Stimulated activated CD8-positive, alpha-beta memory T cell treated with anti-CD3 and anti-CD28 coated beads, Interleukin-4, amount 100 ng/mL, for 4 hours (primary cell): ENCODE measurements at places on chromosomes 7 and 10.

- no peak for DNase-seq
Observed at GRCh38 chr7:12712236-12712635, 24.8 kb downstream of the ARL4A start.

GRCh38 chr7:50781381-50782293 lies 1.1 kb downstream of the GRB10 start:
- DNase-seq: no peak

GRCh38 chr10:86943316-86944030 lies 13.9 kb downstream of the MMRN2 start:
- no peak for DNase-seq

GRCh38 chr7:15938115-15938514 lies 251.6 kb upstream of the MEOX2 start:
- no peak for DNase-seq

DNA sequence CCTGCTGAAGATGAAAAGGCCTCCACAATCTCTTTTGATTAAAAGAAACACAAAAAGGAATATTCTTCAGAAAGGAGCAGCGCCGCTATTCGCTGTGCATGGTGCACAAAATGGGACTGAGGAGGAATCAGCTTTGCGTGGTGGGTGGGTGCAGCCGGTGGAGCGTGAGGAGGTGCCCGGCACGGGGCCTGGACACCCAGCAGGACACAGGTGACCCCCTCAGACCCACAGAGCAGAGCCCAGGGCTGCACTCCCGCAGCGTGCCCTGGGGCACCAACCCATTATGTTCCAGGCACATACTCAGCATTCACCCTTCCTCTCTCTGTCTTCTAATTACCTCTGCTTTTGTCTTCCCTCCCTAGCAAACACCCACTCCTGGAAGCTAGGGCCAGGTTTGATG lies 238.0 kb upstream of the PPP2R2D start:
- DNase-seq: no peak

DNA sequence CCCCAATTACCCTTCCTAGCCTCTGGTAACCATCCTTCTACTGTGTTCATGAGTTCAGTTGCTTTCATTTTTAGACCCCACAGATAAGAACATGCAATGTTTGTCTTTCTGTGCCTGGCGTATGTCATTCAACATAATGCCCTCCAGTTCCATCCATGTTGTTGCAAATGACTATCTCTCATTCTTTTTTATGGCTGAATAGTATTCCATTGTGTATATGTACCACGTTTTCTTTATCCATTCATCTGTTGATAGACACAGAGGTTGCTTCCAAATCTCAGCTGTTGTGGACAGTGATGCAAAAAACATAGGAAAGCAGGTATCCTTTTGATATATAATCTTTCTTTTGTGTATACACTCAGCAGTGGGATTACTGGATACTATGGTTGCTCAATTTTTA lies 51.2 kb downstream of the RAPGEF5 start:
- no peak for DNase-seq

GRCh38 chr7:69749994-69750393 lies 151.7 kb downstream of the AUTS2 start:
- no peak for DNase-seq

DNA sequence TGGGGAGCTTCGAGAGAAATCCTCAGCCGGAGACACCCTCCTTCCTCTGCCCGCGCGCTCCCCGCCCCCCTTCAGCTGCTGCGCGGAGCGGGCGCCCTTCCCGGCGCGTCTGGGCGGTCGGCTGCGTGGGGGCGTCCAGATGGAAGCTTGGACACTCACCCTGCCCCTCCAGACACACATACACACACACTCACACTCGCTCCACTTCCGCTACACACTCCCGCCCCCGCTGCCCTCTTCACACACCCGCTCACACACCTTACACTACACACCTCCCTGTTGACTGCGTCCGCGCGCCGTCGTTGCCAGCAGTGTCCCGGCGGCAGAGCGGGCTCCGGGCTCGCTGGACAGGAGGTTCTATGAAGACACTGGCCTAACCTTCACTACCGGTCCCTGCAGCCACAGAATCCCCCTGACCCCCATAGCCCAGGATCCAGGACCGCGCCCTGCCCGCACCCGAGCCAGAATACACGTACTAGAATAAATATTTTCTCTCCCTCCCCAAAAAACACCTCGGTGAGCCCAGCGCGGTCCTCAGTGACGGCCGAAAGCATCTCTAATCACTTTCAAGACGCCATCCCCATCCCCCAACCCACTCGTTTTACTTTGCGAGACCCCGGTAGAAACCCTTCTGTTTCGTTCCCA lies 1.1 kb upstream of the EGR2 start:
- DNase-seq: peak; percentile 62

- DNase-seq: no peak
Observed at GRCh38 chr10:62021978-62022802, 120.7 kb downstream of the ARID5B start.

DNA sequence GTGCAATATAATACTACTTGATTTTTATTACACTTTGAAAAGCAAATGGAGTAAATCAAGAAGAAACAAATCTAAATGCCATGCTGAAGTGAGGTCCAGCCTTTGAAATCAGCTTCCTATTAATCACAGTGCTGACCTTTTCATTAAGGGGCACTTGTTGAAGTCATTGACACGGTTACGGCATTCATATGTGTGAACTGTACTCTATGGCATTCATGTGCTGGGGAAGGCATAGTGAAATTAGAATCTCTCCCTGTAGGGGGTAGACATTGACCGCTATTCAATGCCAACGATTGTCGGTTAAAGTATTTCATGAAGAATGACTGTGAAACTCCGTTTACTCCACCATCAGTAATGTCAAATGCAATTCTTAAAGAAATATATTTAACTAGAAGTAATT lies 296.1 kb upstream of the SEMA3A start:
- DNase-seq: no peak

DNA sequence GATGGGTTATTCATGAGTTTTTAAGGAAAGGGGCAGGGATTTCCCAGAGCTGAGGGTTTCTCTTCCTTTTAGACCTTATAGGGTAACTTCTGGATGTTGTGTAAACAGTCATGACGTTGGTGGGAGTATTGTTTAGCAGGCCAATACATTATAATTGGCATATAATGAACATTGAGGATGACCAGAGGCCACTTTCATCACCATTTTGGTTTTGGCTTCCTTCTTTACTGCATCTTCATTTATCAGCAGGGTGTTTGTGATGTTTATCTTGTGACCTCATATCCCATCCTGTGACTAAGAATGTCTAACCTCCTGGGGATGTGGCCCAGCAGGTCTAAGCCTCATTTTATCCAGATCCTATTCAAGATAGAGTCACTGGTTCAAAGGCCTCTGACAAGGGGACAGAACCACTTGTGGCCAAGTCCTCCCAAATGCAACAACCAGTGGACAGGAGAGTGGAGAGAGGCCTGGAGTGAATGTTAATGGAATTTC lies 77.3 kb upstream of the RPA3 start:
- no peak for DNase-seq

GRCh38 chr7:115410434-115410820 lies 488.5 kb downstream of the MDFIC start:
- no peak for DNase-seq

DNA sequence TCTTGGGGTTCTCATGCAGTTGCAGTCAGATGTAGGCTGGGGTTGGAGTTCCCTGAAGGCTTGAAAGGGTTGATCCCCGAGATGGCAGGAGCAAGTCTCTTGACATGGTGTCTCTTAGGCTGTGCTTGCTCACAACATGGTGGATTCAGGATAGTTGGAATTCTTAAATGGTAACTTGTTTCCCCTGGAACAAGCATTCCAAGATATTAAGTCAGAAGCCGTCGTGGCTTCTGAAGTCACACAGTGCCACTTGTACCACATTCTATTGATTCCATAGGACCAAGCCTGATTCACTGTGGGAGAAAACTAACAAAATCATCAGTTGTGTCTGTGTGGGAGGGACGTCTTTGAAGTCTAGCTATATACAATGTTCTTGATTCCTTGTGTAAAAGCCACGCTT lies 3.5 kb upstream of the SLC35B4 start:
- DNase-seq: no peak

DNA sequence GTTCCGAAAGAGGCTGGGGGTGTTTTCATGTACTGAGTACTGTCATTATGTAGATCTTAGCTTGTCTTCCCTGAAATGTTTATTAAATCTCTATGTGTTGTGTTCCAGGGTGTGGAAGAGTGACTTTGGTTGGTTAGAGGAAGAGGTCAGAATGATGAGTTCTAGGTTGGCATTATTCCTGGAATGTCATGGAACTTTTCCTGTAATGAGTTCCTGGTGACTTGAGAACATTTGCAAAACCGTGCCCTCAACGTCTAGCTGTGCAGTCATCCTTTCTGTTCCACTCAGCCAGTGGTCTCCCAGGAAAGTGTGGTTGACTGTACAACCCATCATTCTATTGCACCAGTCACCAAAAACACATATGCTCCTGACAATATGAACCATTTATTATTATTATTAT lies 129.6 kb downstream of the BICC1 start:
- no peak for DNase-seq

GRCh38 chr10:129372172-129372571 lies 94.9 kb upstream of the MGMT start:
- DNase-seq: no peak

- no peak for DNase-seq
Observed at GRCh38 chr10:6694447-6695140, 114.5 kb upstream of the PRKCQ start.

GRCh38 chr10:4937346-4937745 lies 25.9 kb upstream of the AKR1C1 start:
- no peak for DNase-seq

GRCh38 chr10:126732868-126733267 lies 62.4 kb upstream of the C10orf90 start:
- DNase-seq: no peak
